ENCODE measurements at places on chromosomes 4 and X.

- no peak for DNase-seq
Observed at GRCh38 chr4:92651536-92651935, 347.8 kb downstream of the GRID2 start.

DNA sequence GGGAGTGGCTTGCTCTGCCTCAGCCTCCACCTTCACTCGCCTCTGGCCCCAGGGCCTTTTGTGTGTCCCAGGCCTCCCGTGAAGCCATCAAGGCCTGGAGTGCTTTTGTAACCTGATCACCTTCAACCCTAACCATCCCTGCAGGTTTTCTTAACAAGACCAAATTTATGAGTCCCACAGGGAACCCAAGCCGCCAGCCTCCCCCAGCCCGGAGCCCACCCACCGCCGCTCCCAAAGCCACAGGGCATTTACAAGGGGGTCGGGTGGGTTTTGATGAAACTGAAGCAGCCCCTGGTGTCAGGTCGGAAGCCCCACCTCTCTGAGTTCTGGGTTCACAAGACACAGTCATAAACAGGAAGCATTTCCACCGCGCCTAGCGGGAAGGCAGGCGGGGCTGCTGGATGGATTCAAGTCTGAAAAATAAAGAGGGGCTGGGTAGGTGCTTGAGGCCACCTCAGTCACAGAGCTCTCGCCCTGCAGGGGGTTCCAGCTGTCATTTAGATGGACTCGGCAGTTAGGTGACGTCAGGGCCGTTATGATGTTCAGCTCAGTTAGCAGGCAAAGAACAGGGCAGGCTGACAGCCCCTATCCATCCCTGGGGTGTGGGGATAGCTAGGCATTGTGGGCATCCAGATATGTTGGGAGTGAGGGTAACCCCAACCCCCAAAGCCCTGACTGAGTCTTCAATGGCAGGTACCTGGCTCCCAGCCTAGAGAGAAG, 128.5 kb downstream of the BCOR start:
- no peak for DNase-seq

- DNase-seq: no peak
Observed at GRCh38 chr4:128524311-128524710, 236.7 kb upstream of the PGRMC2 start.

GRCh38 chrX:29870608-29871007, 344.8 kb upstream of the MAGEB2 start:
- no peak for DNase-seq

DNA sequence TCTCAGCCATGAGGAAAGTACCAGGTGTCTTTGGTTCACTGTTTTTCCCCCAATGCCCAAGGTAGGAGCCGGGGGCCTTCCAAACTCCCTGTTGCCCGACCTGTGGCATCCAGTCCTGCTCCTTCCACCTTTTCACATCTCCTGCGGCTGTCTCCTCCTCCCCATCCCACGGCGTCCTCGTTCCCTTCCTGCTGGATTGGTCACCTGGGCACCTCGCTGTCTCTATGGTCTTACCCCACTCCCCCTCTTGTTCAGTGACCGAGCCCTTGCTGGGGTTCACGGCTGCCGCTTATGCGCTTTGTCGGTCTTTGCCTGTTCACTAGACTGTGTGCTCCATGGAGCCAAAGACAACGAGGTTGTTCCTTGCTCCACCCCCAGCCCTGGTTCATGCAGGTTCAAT, 188.7 kb upstream of the PSAPL1 start:
- DNase-seq: no peak

DNA sequence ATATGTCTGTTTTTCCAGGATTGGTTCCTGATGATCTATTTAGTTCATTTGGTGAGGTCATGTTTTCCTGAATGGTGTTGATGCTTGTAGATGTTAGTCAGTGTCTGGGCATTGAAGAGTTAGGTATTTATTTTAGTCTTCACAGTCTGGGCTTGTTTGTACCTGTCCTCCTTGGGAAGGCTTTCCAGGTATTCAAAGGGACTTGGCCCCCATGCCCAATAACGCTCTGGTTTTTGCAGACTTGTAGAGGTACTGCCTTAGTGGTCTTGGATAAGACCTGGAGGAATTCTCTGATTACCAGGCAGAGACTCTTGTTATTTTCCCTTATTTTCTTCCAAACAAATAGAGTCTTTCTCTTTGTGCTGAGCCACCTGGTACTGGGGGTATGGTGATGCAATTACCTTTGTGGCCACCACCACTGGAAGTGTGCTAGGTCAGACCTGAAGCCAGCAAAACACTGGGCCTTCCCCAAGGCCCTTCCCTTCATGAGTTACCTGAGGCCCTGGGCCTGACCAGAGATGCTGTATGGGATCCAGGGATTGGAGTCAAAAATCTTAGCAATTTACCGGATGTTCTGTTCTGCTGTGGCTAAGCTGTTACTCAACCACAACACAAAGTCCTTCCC, 63.3 kb upstream of the RXFP1 start:
- DNase-seq: no peak

GRCh38 chr4:85496933-85497332, 22.0 kb downstream of the ARHGAP24 start:
- no peak for DNase-seq

DNA sequence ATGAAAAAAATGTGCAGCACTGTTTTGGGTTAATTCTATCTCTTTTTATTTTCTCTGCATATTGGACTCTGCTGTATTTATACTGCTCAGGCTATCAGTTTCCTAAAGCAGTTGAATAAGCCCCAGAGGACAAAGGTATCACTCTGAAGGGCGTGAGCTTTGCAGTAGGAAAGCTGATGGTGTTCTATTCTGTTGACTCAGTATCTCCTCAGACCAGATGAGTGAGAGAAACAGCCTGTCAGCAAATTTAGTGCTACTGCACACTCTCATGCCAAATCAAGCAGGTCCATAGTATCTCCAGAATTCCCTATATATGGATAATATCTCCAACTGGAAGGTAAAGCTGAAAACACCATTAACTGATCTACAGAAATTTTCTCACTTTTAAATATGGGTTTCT, 132.3 kb upstream of the UGT8 start:
- DNase-seq: no peak

- DNase-seq: no peak
Observed at GRCh38 chrX:129572422-129572821, 32.4 kb downstream of the OCRL start.

- DNase-seq: peak; percentile 46
Observed at GRCh38 chr4:2931512-2932301, 31.5 kb downstream of the NOP14 start.

GRCh38 chrX:132292793-132293192, 73.5 kb upstream of the RAP2C start:
- no peak for DNase-seq

DNA sequence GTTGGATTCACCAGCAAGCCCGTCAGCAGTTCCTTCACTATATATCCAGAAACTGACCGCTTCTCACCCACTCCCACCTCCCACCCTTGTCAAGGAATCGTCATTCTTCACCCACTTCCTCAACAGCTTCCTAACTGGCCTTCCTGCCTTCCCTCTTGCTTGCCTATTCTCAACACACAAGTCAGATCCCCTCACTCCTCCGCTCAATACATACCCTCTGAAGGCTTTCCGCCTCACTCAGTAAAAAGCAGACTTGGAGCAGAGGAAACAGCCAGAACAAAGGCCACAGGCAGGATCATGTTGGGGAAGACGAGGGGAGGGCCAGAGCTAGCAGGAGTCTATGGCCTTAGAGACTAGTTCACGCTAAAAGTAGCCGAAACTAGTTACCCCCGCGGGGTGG, 23.7 kb downstream of the RWDD4 start:
- DNase-seq: no peak

GRCh38 chrX:153828308-153828707, 2.0 kb downstream of the PDZD4 start:
- no peak for DNase-seq

GRCh38 chrX:137290011-137290410, 256.2 kb upstream of the GPR101 start:
- DNase-seq: no peak

- DNase-seq: no peak
Observed at GRCh38 chr4:46934726-46935125, 25.7 kb upstream of the COX7B2 start.

DNA sequence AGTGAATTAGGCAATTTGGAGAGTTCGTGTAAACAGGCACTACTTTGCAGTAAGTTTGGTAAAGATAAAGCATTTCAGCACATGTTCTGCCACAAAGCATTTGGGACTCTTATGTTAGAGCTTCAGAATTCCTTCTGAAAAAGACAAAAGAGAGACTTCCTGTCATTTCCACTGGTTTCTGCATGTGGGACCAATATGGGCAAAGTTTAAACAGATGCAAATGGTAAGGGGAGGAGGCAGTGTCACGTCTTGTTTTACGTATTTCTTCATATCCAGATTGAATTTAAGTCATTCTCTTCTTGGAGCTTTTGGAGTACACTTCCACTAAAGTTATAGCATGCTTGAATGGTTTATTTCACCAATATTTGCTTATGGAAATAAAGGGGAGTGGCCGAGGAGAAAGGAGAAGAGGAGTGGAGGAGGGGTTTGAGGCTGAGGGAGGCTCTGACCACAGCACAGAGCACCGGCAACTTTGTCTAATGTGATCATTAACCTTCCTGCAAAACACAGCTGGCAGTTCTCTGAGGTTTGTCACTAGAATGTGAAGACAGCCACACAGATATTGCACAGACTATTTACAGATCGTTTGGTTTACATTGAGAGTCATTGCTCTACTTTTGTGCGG, at the start of gene APELA:
Gene APELA, plus strand, starts transcription at position 479 of the 625 bp plus-strand sequence. CDS start 154 bp downstream, outside the sequence.
- no peak for DNase-seq

DNA sequence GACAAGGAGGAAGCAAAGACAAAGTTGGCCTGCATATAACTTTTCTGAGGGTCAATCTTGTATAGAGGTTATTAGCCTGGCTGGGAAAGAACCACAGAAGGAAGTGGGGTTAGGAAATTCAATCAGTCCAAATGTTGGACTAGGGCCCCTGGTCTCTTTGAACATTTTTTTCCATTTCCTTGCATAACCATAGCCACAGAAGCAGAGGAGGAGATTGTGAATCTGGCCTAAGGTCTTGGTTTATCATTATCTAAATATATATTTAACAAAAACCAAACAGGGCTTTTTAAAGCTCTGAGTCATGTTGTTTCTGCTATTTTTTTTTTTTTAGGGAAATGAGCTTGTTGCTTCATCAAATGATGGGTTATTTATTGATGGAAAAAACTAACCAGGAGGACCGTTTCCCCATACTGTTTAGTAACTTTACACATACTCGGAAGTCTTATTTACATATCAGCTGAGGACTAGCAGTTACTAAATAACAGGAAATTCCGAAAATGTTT, 97.7 kb upstream of the ACSL4 start:
- DNase-seq: no peak

DNA sequence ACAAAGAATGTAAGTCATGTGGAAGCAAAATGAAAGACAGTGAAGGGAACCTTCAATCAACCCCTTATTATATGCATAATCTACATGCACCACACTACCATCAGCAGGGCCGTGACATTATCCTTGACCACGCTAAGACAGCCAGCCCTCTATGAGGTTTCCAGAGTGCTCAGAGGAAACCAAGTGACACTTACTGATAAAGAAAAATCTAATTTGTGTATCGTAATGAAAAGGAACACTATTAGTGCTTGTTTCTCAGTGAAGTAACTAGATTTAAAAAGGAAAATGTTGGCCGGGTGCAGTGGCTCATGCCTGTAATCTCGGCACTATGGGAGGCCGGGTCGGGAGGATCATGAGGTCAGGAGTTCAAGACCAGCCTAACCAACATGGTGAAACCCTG, 56.4 kb downstream of the ABCG2 start:
- DNase-seq: no peak

DNA sequence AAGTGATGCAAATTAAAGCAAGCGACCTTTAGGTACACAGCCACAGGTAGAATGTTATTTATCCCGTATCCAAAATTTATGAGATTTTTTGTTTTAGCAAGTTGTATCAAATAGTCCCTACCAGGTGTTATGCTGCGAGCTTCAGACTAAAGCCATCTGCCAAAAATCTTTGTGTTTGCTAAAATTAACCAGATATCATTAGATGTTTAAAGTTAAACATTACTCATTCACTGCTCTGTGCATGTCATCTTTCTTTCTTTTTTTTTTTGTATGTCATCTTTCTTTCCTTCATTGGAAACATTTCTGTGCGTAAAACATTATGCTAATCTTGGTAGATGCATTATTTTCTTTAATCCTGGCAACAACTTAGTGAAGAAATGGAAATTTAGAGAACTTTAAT, 173.1 kb downstream of the FHIP1A start:
- no peak for DNase-seq

- DNase-seq: no peak
Observed at GRCh38 chr4:79673898-79674297, 265.9 kb upstream of the GK2 start.

- DNase-seq: no peak
Observed at GRCh38 chr4:14069886-14070285, 442.4 kb upstream of the BOD1L1 start.

DNA sequence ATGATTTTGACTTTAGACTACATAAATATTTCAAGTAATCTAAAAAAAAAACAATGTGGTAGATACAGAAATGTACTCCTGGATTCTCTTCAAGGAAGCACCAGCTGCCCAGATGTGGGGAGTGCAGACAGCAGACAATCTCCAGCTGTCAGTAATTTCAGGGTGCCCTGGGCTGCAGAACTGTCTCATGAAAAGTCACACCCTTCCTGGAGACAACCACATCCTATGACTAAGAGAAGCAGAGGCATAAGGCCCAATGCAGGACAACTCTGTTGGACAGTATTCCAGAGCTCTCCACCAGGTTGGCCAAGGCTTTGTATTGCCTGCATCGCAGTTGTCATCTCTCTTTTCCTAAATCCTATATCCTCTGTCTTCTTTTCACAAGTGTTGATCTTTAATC, 34.4 kb upstream of the BLTP1 start:
- DNase-seq: no peak

DNA sequence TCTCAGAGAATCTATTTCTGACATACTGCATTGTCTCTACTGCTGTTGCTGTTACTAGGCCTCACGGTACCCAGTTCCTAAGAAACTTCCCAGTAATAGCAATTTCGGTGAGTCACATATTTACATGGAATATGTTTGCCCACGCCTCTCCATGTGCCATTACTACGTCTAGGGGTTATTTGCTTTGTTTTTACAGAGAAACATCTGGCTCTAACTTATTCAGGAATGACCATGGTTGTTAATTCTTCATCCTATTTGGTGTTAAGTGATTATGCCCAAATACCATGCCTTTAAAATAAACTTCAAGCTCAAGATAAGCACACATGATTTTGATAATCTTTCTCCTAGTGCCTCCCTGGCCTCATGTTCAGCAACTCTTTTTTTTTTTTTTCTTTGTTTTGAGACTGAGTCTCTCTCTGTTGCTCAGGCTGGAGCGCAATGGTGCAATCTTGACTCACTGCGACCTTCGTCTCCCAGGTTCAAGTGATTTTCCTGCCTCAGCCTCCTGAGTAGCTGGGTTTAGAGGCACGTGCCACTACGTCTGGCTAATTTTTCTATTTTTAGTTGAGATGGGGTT, 101.0 kb upstream of the HS3ST1 start:
- no peak for DNase-seq

GRCh38 chr4:8703401-8703696, 110.8 kb downstream of the CPZ start:
- no peak for DNase-seq

GRCh38 chr4:72473434-72473900, 95.6 kb downstream of the ADAMTS3 start:
- no peak for DNase-seq

GRCh38 chr4:84954982-84955567, 11.4 kb downstream of the WDFY3 start:
- no peak for DNase-seq

GRCh38 chrX:103329991-103330390, at the start of gene TCEAL7:
TSS of gene TCEAL7 (plus strand) at chrX:103330239. CDS start at chrX:103331404, 1,165 bp downstream.
- DNase-seq: no peak
